ENCODE measurements at places on chromosomes 1 and 21.

DNA sequence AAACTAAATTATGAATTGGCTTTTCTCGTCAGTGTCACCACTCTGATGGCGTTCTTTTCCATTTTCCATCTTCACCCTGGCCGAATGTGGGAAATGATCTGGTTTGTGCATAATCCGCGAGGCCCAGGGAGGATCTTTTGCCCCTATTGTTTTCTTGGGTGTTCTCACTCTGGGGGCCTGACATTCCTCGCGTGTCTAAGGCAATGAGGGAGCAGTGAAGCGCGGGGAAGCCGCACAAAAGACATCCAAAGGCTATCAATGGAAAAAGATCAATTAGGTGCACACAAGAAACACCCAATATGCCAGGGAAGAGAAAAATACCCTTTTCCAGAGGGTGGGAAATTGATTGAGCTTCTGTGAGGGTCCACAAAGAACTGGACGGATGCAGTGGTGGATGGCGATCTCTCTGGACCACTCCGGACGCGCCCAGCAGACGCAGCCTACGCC is 941 bp upstream of the C1orf21 start:
- DNase-seq: no peak

GRCh38 chr1:235734335-235734734 is 84.8 kb upstream of the GNG4 start:
- no peak for DNase-seq

GRCh38 chr21:33396951-33397350 is 6.3 kb upstream of the IFNGR2 start:
- peak; percentile 62 for DNase-seq

DNA sequence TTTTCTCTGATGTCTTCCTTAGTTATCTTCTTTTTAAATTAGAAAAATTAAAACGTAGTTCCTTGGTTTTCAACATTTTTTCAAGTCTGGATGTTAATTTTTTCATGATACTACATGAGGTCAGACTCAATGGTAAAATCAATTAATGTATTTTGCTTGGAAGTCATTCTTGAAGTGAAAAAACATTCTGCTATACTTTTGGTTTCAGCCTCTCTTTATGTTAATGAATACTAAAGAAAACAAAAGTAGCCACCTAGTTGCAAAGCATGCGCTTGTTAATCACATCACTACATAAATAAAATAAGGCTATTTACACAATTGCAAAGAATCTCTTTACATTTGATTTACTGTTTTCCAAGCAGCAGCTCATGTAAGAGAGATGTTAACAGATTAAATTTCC is 170.4 kb downstream of the LIPI start:
- no peak for DNase-seq

- no peak for DNase-seq
Observed at GRCh38 chr1:48889082-48889481, 112.4 kb upstream of the BEND5 start.

GRCh38 chr1:37676281-37677142 is 15.8 kb upstream of the CDCA8 start:
- DNase-seq: no peak

- no peak for DNase-seq
Observed at GRCh38 chr1:154786804-154787570, 83.1 kb downstream of the KCNN3 start.

DNA sequence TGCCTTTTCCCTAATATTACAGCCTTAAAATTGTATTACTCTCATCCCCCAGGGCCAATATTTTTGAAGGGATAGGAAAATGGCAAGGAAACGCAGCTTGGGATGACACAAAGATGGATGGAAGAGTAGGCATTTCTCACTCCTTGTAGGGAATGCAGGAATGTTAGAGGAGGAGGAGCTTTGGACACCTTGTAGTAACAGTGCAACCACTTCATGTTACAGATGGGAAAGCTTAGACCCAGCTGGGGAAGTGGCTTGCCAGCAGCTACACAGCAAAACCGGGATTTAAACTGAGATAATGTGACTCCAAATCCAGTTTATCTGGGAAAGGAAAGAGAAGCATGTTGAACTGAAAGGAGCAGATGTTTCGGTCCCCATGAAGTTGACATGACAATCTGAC is 473.7 kb upstream of the DAB1 start:
- DNase-seq: no peak

DNA sequence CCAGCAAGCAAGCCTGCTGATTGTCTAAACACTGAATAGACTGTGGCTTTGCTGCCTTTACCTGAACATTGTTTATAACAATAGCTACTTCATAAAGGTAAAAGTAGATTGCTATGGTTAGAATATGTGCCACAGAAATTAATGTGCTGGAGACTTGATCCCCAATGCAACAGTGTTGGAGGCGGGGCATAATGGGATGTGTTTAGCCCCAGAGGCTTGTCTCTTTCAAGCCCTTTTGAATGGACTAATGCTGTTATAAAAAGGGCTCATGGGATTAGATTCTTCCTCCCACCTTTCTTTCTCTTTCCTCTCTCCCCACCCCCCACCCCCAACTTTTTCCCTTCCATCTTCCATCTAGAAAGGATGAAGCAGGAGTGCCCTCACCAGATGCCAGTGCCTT is 80.2 kb upstream of the PPP2R5A start:
- DNase-seq: no peak

DNA sequence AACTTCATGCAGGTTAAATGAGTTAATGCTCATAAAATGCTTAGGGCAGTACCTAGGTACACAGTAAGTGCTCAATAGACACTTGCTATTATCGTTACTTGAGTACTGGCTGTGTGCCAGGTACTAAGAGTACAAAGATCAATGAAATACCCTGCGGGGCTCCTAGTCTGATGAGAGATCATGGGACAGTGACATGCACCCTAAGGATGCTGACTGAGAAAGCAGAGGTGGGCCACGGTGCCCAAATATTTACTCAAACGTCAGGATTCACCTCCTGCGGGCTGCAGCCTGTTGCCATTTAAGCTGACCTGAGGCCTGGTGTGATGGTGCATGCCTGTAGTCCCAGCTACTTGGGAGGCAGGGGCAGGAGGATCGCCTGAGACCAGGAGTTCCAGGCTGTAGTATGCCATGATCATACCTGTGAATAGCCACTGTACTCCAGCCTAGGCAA is 19.8 kb upstream of the LUZP1 start:
- no peak for DNase-seq
